ENCODE measurements at places on chromosomes 1 and 21. TPM values are rescaled to one million over a fixed set of nuclear protein-coding genes. Genes with fewer than 3 reads are reported as not detected.

- no peak overlapping the region for H3K4me3 ChIP-seq
- peaks cover 22% of the 10 kb centered on the region for H3K4me1 ChIP-seq
- H3K27ac ChIP-seq, result no peak overlapping the region
Observed at GRCh38 chr1:89259283-89259971, 13.2 kb downstream of the GBP5 start.

DNA sequence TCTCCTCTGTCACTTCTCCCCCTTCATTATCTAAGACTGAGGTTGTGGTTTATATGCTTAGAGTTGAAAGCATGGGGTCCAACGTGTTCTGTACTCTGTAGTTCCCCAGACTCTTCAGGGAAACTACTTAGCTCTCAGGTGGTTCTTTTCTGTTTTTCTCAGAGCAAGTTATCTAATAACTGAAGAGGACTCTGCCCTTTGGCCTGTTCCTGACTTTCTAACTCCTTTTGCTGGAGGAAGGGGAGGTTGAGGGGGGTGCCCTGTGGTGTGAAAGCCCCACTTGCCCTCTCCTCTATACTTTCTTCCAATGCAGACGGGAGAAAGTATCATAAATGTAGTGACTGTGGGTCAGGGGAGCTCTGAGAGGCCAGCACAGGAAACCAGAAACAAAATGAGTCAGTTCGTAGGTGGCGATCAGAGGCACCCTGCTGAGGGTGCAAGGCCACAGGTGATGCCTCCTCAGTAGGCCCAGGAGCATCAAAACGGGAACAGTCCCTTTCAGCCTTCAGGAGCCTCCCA lies 5.0 kb downstream of the SLC25A44 start:
- no peaks in the 10 kb centered on the region for H3K27me3 ChIP-seq
- H3K27ac ChIP-seq, result no peak overlapping the region
- no peak overlapping the region for H3K4me3 ChIP-seq
- H3K4me1 ChIP-seq, result peaks cover 35% of the 10 kb centered on the region

- no peaks in the 10 kb centered on the region for H3K4me1 ChIP-seq
- H3K27me3 ChIP-seq, result no peaks in the 10 kb centered on the region
- no peak for DNase-seq
- no peak overlapping the region for H3K4me3 ChIP-seq
- no peak overlapping the region for H3K27ac ChIP-seq
Observed at GRCh38 chr1:161052899-161053298, 7.1 kb upstream of the USF1 start.

- no peak for DNase-seq
- peak overlapping the region; percentile 48 for H3K27ac ChIP-seq
- no peak overlapping the region for H3K4me3 ChIP-seq
- no peaks in the 10 kb centered on the region for H3K27me3 ChIP-seq
Observed at GRCh38 chr1:64268653-64269557, 65.5 kb downstream of the UBE2U start.

DNA sequence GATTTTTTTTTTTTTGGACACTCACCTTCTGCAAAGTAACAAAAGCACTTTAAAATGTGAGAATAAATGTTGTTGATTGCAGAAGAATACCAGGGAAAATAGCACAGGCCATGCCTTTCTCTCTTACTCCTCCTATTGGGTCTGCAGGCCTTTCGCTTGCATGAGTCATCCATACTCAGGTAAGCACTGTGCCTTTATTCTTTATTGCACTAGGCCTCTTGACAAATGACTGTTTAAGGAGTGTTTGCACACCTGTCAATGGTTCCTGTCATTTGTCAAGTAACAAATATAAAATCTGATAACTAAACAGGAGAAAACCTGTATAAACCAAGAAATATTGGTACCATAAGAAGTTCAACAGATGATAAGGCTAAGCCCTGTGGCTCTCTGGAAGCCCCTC lies 106.5 kb downstream of the RGS7 start:
- no peaks in the 10 kb centered on the region for H3K27me3 ChIP-seq
- no peak overlapping the region for H3K4me3 ChIP-seq
- no peak overlapping the region for H3K27ac ChIP-seq
- DNase-seq, result no peak
- no peaks in the 10 kb centered on the region for H3K36me3 ChIP-seq

- no peak for DNase-seq
- no peaks in the 10 kb centered on the region for H3K4me1 ChIP-seq
- no peaks in the 10 kb centered on the region for H3K27me3 ChIP-seq
- no peaks in the 10 kb centered on the region for H3K36me3 ChIP-seq
Observed at GRCh38 chr1:195584870-195585624, 1023.2 kb downstream of the KCNT2 start.

DNA sequence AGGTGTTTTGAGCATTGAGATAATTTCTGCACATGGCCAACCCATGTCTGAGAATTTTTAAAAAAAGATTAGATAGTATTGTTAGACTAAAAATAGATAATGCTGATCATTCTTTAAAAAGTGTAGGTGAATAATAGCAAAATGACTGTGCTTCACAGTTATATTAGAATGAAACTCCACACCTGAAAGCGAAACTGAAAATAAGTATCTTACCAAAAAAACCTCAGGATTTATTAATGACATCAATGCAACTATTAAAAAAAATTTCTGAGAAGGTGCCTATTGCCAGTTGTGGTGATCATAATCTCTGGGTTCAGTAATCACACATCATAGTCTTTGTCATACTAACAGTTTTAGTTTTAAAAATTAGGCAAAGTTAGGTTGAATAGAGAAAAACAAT lies 36.5 kb downstream of the PLA2G4A start:
- no peaks in the 10 kb centered on the region for H3K36me3 ChIP-seq
- no peaks in the 10 kb centered on the region for H3K4me1 ChIP-seq
- no peak overlapping the region for H3K4me3 ChIP-seq
- H3K27ac ChIP-seq, result no peak overlapping the region

DNA sequence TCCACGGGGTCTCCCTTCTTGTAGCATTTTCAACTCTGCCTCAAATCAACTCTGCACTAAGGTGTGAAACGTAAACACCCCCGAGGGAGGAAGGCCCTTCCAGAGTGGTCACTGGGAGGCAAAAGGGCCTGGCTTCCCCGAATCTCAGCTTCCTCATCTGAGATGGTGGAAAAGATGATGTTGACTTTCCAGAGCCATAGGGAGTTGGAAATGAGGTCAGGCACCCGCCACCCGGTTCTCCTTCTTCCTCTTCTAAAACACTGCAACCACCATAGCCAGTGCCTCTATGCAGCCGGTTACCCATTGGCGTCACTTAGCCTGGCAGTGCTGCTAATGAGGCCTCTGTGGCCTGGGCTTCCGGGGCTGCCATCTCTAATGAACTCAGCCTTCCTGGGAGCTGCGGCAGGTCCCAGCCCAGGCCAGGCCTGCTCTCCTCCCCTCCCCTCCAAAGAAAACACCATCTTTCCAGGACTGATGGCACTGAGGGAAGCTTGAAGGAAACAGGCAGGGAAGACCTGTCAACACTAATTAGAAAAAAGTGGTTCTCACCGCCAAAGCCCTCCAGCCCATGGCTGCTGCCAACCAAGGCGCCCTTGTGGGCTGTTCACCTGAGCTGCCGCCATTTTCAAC lies 175.0 kb downstream of the KAZN start:
- no peaks in the 10 kb centered on the region for H3K36me3 ChIP-seq
- no peak overlapping the region for H3K27ac ChIP-seq
- no peaks in the 10 kb centered on the region for H3K4me1 ChIP-seq
- no peaks in the 10 kb centered on the region for H3K27me3 ChIP-seq
- no peak for DNase-seq

The PCAT6 gene
- total RNA-seq, result not detected

The LRRC3 gene
- total RNA-seq, result 2.5 TPM

The KCNK2 gene
- 2.5 TPM for total RNA-seq

The ANGPTL3 gene
- not detected for total RNA-seq

The SPRR2E gene
- total RNA-seq, result 11.8 TPM

The PHTF1 gene
- 4.7 TPM for total RNA-seq

The CCDC24 gene
- 14.5 TPM for total RNA-seq
